ENCODE measurements at places on chromosomes 2 and 18.
A peak's percentile ranks its signal among the peaks of the same experiment; 100 is the strongest.

DNA sequence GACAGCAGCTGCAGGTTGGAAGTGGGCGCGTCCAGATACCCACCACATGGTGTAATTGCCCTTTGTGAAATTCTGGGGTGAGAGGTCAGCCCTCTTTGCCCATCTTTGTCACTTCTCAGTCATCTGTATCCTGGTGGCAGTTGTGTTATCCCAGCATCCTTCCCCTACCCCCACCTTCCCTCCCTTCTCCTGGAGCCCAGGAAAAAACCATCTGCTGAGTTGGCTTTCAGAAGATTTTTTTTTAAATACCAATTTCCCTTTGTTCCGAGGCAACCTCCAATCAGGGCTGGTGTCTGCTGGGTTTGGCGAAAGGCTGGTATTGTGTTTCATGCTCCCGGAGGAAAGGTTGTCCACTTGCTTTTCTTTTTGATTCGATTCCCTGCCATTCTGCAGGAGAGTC lies 35.2 kb downstream of the SETBP1 start:
- no peak overlapping the region for H3K4me3 ChIP-seq
- peak overlapping the region; percentile 42 for H3K27ac ChIP-seq
- peaks cover 74% of the 10 kb centered on the region for H3K36me3 ChIP-seq
- H3K4me1 ChIP-seq, result peaks cover 58% of the 10 kb centered on the region
- H3K27me3 ChIP-seq, result no peaks in the 10 kb centered on the region

DNA sequence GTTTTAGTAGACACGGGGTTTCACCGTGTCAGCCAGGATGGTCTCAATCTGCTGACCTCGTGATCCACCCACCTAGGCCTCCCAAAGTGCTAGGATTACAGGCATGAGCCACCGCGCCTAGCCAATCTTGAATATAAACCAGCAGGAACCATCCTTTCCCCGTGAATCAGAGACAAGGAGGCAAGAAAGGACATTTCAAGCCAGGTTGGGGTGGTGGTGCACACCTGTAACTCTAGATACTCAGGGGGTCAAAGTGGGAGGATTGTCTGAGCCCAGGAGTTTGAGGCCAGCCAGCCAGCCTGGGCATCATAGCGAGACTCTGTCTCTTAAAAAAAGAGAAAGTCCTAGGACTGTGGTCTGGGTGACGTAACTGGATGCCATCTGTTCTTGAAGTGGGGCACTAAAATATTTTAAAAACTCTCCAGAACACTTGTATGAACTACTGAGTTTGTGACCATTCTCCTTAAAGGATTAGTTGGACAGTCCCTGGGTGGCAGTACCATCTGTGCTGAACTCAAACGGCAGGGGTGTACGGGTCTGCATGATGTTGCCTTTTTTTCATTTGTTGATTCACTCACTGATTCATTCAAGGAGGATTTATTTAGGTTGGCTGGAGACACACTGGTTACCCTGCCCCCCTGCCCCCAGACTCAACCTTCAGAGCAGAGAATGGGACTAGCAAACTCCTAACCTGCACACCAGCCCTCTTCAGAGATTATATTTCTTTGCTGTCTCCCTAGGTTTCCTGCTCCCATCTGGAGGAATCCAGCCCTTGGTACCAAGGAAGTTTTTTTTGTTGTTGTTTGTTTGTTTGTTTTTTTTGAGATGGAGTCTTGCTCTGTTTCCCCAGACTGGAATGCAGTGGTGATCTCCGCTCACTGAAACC lies 2.9 kb upstream of the TLX2 start:
- H3K4me1 ChIP-seq, result peaks cover 25% of the 10 kb centered on the region
- H3K36me3 ChIP-seq, result peaks cover 18% of the 10 kb centered on the region
- H3K27ac ChIP-seq, result no peak overlapping the region
- H3K4me3 ChIP-seq, result no peak overlapping the region
- peaks cover 44% of the 10 kb centered on the region for H3K27me3 ChIP-seq

- no peak for DNase-seq
- no peaks in the 10 kb centered on the region for H3K4me1 ChIP-seq
- H3K36me3 ChIP-seq, result no peaks in the 10 kb centered on the region
- H3K27me3 ChIP-seq, result no peaks in the 10 kb centered on the region
- no peak overlapping the region for H3K27ac ChIP-seq
Measured at GRCh38 chr2:13488965-13489364, 772.2 kb downstream of the TRIB2 start.

DNA sequence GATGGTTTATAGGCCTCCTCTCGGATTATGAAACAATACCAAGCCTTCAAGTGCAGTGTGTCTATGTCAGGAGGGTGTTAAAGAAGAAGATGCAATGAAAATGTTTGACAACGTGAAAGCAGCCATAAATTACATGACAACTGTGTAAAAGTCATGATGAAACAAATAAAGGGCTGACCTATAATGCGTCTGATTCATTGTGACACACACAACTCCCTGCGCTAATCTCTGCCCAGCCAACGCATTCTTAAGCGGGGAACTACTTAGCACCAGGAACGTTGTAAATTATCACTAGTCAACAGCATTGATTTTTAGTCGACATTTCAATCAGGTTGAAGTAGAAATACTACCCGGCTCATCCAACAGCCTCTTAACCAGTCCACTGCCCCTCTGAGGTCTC lies 26.8 kb downstream of the BCL11A start:
- H3K4me3 ChIP-seq, result no peak overlapping the region
- peak overlapping the region; percentile 90 for H3K27ac ChIP-seq
- H3K4me1 ChIP-seq, result peaks cover 79% of the 10 kb centered on the region

DNA sequence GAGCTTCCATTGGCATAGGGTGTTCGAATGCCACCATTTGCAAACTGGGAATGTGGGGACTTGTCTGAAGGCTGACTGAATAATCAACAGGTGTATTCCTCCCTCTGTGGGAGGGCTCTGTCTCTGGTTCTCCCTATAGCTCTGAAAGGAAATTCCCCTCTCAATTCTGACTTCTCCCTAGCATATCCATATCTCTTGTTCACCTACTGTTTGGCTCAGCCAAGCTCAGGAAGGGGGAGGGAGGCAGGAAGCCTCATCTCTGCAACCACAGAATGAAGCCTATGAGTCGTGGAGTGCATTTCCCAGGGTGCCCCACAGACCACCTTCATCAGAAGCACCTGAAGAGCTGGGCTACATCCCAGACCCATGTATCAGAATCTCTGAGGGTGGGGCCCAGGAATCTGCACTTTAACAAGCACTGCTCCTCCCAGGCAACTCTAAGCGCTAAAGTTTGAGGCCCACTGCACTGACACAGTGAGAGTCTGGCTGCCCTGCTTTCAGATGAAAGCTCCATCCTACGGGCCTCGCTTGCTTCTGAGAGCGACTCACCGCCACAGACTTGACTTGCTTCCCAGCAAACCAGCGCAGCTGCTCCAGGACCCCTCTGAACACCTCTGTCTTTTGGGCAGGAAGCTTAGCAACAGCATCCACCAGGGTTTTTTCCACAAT lies 32.0 kb downstream of the XDH start:
- no peak overlapping the region for H3K4me3 ChIP-seq
- DNase-seq, result no peak
- no peak overlapping the region for H3K27ac ChIP-seq
- H3K36me3 ChIP-seq, result no peaks in the 10 kb centered on the region
- H3K4me1 ChIP-seq, result no peaks in the 10 kb centered on the region

DNA sequence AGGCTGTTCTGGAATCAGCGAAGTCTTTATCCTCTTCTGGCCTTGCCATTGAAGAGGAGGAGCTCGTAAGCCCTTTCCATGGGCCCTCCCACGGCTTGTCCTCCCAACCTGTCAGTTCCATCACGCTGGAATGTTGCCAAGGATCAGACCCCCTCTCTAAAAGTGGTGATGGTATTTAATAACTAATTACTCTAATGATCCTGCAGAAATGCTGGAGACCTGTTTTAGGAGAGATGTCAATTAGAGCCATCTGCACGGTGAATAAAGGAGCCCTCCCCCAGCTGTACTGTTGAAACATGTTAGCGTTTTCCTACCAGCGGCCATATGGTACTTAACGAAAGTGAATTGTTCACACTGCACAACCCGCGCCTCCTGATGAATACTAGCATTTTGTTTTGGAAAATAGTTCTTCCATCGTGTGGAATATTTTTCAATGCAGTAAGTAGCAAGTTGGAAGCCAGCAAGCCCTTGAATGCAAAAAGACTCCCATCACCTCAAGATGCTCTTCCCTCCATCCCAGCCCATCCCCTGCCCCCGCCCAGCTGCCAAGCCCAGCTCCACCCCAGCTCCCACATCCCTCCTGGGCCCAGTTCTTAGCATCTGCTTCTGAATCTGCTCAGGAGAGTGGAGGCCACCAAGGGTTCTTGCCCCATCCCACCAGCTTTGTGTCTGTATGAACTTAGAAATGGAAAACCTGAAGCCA lies 145.4 kb downstream of the KLHL29 start:
- H3K27me3 ChIP-seq, result peaks cover 7% of the 10 kb centered on the region
- H3K4me1 ChIP-seq, result peaks cover 14% of the 10 kb centered on the region
- no peak overlapping the region for H3K27ac ChIP-seq
- H3K4me3 ChIP-seq, result no peak overlapping the region

GRCh38 chr2:212730994-212731393 lies 192.4 kb upstream of the ERBB4 start:
- no peak overlapping the region for H3K27ac ChIP-seq
- H3K4me1 ChIP-seq, result peaks cover 1% of the 10 kb centered on the region
- peaks cover 6% of the 10 kb centered on the region for H3K27me3 ChIP-seq
- no peak for DNase-seq
- no peak overlapping the region for H3K4me3 ChIP-seq
- H3K36me3 ChIP-seq, result no peaks in the 10 kb centered on the region

DNA sequence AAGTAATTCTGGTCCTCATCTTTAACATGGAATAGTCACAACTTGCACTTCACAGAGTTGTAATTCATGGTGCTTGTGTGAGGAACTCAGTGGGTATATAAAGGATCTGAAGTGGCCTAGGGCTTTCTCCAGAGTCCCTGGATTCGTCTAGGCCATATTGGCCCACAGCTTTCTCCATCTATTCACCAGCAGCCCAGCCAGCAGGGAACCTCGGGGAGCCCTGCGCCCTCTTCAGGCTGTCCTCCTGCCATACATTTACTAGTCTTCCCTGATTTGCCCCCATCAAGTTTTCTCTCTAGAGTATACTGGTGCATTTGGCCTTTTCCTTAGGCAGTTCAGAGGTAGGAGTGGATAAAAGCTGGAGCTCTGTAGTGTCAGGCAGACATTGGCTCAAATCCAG lies 278.3 kb downstream of the MYCN start:
- no peaks in the 10 kb centered on the region for H3K36me3 ChIP-seq
- no peak overlapping the region for H3K4me3 ChIP-seq
- H3K27ac ChIP-seq, result no peak overlapping the region
- no peaks in the 10 kb centered on the region for H3K4me1 ChIP-seq

DNA sequence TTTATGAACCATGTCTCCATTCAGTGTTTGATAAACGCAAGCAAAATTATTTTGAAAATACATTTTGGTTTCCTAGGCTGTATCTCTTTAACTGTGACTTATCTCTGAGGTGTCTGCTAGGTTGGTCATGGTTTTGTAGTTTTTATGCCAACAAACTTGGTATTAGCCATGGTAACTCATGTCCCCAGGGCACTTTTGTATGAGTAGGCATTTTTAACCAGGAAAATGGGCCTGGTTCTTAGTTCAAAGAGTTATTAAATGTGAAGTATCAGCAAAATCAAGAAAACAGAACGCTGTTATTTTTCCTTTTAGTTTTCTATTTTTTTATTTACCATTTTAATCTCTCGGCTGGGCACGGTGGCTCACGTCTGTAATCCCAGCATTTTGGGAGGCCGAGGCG lies 179.3 kb upstream of the LHCGR start:
- H3K36me3 ChIP-seq, result no peaks in the 10 kb centered on the region
- H3K4me1 ChIP-seq, result no peaks in the 10 kb centered on the region
- DNase-seq, result no peak
- H3K4me3 ChIP-seq, result no peak overlapping the region
- no peak overlapping the region for H3K27ac ChIP-seq
- no peaks in the 10 kb centered on the region for H3K27me3 ChIP-seq

GRCh38 chr2:45723857-45724256 lies 72.4 kb downstream of the PRKCE start:
- no peak overlapping the region for H3K4me3 ChIP-seq
- H3K27ac ChIP-seq, result peak overlapping the region; percentile 79
- H3K4me1 ChIP-seq, result peaks cover 96% of the 10 kb centered on the region

DNA sequence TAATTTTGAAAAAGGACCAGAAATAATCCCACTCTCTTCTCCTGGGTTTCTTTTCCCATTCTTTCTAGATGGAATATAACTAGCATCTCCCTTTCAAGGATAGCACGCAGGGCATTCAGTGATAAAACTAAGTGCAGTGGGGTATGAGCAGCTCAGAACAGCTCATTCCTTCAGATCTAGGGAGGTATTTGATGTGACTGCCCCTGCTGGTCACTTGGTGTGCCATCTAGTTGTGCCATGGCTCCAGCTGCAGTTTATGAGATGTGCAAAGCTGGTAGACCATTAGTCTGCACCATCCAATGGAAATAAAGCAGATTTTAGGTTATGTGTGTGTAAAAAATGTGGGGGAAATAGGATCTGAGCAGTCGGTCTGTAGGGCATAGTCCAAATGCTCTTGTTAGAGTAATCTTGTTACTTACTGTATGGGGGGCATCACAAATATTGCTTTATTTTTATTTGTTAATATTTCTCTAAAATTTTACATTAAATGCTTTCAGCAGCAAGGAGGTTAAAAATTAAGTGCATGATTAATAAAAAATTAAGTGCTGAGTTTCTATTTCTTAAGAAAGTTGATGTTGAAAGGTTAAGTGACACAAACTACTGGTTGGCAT lies 38.9 kb downstream of the CTAGE1 start:
- no peaks in the 10 kb centered on the region for H3K27me3 ChIP-seq
- no peak overlapping the region for H3K4me3 ChIP-seq
- no peak for DNase-seq
- H3K36me3 ChIP-seq, result no peaks in the 10 kb centered on the region
- no peak overlapping the region for H3K27ac ChIP-seq
- no peaks in the 10 kb centered on the region for H3K4me1 ChIP-seq

GRCh38 chr18:48959921-48960920 lies 9.5 kb upstream of the SMAD7 start:
- no peak overlapping the region for H3K27ac ChIP-seq
- H3K4me3 ChIP-seq, result no peak overlapping the region
- no peak for DNase-seq
- H3K4me1 ChIP-seq, result peaks cover 6% of the 10 kb centered on the region

GRCh38 chr2:239495791-239496233 lies 95.0 kb upstream of the HDAC4 start:
- DNase-seq, result no peak
- H3K36me3 ChIP-seq, result no peaks in the 10 kb centered on the region
- no peaks in the 10 kb centered on the region for H3K4me1 ChIP-seq
- no peak overlapping the region for H3K27ac ChIP-seq
- H3K27me3 ChIP-seq, result peaks cover 47% of the 10 kb centered on the region

GRCh38 chr18:35227254-35227653 lies 13.6 kb upstream of the ZNF397 start:
- no peak for DNase-seq
- H3K4me3 ChIP-seq, result no peak overlapping the region
- H3K27me3 ChIP-seq, result no peaks in the 10 kb centered on the region
- H3K36me3 ChIP-seq, result no peaks in the 10 kb centered on the region

- H3K4me1 ChIP-seq, result no peaks in the 10 kb centered on the region
- H3K36me3 ChIP-seq, result no peaks in the 10 kb centered on the region
- no peak overlapping the region for H3K27ac ChIP-seq
- no peak for DNase-seq
- H3K27me3 ChIP-seq, result no peaks in the 10 kb centered on the region
Measured at GRCh38 chr2:149028377-149028776, 10.1 kb upstream of the LYPD6B start.

- H3K4me3 ChIP-seq, result no peak overlapping the region
- H3K27me3 ChIP-seq, result peaks cover 9% of the 10 kb centered on the region
- H3K4me1 ChIP-seq, result peaks cover 6% of the 10 kb centered on the region
- no peak overlapping the region for H3K27ac ChIP-seq
Measured at GRCh38 chr2:232395586-232395985, 11.1 kb upstream of the ALPG start.

GRCh38 chr2:98586551-98587140 lies 21.7 kb downstream of the COA5 start:
- H3K36me3 ChIP-seq, result peaks cover 43% of the 10 kb centered on the region
- DNase-seq, result no peak
- H3K4me1 ChIP-seq, result peaks cover under 1% of the 10 kb centered on the region
- no peak overlapping the region for H3K27ac ChIP-seq
- H3K4me3 ChIP-seq, result no peak overlapping the region
- no peaks in the 10 kb centered on the region for H3K27me3 ChIP-seq
